ENCODE measurements at places on chromosomes 3 and 15. TPM values are rescaled to one million over a fixed set of nuclear protein-coding genes. Genes with fewer than 3 reads are reported as not detected.

The GOLGA8T gene
- 0.19 TPM for total RNA-seq

The RTP1 gene
- not detected for total RNA-seq

The TERC gene
- 207 TPM for total RNA-seq

The WDR82 gene
- total RNA-seq: 44.3 TPM

Data from liver (tissue), 10 donors.